ENCODE measurements at places on chromosomes 11 and 22.

DNA sequence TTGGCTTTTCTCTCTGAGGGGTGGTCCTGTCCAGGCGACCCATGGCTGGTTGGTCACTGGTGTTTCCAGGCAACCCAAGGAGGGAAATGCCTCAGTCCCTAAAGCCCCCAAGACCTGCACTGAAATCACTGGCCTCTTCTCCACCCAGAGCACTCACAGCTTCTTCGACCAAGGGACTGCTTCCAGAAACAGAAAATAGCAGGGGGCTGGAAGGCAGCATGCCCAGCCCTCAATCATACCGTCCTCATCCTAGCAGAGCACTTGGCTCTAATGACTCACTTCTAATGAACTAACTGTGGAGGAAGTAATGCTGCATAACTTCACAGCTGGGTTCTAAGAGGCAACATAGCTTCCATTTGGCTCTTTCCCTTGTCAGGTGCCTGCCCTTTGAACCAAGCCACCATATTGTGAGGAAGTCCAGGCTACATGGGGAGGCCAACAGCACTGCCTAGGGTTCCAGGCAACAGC, 27.6 kb downstream of the DKK3 start:
- no peak for DNase-seq

DNA sequence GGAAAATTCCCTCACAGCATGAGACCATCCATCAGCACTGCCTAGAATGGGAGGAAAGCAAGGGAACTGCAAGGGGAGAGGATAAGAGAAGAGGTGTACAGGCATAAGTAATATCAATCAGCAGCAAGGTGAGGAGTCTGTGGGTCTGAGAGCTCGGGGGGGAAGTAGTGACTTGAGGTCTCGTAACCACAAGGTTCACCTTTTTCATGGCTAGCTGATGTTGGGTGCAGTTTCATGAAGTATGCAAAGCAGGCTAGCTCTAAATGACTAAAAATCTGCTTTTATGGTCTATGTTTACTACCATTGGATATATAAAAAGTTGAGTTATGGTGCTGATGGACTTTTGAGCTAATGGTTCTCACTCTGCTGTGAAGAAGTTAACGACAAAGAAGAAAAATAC, 35.8 kb downstream of the OR4C6 start:
- no peak for DNase-seq

DNA sequence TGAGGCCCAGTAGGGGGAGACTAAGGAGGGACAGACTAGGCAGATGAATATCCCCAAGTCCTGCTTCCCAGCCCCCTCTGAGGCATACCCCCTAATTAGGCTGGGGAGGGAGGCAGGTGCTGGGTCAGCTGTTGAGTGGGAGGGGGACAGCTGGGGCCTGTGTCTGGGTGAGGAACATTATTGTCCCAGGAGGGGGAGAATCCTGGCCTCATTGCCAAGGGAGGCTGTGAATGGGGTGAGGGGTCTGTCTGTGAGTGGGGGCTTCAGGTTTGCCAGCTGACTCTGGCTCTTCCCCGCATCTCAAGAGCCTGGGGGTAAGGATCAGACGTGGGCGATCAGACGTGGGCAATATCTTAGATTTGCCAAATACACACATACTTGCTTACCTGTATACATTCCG, 2.1 kb downstream of the INPPL1 start:
- no peak for DNase-seq

DNA sequence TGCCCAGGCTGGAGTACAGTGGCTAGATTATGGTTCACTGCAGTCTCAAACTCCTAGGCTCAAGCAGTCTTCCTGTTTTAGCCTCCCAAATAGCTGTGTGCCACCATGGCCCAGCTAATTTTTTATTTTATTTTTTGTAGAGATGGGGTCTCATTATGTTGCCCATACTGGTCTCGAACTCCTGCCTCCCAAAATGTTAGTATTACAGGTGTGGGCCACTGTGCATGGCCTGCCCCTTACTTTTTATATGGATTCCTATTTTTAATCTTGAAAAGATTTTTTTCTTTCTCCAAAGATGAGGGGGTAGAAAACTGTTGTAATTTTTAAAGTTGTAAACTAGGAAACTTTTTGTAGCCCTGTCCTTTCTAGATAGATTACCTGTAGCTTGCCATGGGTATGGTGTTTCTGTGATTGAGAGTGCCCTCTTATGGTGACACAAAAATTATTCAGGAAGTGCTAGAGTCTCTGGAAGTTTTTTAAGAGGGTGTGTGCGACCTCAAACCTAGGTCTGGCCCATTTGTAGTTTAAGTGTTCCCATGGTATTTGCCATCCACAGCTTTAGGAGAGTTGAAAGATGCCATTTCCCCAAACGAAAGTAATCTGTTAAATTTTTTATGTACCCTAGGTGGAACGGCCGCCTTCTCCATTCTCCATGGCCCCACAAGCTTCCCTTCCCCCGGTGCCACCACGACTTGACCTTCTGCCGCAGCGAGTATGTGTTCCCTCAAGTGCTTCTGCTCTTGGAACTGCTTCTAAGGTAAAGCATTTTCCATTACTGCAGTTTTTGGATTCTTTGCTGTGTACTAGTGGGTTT, 32.4 kb downstream of the MCAM start:
- DNase-seq = no peak

- no peak for DNase-seq
Observed at GRCh38 chr22:46514592-46515207, 22.7 kb downstream of the CELSR1 start.

DNA sequence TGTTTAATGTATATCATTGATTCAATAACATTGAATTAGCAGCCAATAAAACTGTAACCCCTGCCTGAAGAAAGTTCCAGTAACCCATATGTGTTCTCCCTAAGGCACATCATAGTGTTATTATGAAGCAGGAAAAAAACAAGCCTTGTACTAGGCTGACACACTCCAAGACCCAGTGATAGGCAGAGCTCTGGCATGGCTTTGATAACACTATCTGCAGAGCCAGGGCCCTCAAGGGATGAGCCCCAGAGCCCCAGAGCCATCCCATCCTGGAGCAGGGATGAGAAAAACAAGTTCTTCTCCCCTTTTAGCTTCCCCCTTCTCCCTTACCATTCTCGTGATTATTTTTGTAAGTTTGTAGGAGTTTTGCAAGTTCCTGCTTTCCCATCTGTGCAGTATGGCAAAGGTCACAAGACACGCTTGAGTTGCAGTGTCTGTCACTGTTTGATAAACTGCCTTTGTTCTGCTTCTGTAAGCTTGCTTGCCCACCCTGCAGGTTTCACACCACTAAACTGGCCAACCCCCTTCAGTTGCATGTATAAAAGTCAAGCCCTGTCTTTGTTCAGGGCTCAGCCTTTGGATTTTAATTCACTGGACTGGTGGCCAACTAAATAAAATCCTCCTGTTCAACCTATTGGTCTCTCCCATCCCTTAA, 22.3 kb upstream of the GUCY1A2 start:
- no peak for DNase-seq

DNA sequence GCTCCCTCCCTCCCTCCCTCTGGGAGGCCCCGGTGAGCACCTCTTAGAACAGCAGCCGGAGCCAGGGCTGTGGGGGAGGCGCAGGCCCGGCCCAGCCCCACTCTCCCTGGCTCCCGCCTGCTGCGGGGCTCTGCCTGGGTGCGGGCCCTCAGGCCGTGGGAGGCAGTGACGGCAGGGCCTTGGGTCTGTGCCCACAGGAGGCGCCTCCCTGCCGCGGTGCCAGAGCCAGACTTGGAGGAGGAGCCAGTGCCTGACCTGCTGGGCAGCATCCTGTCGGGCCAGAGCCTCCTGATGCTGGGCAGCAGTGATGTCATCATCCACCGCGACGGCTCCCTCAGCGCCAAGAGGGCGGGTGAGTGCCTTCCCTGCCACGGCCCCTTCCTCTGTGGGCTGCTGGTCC, 9.5 kb downstream of the IRF7 start:
- no peak for DNase-seq

GRCh38 chr11:106311531-106312230, 234.2 kb downstream of the AASDHPPT start:
- no peak for DNase-seq

DNA sequence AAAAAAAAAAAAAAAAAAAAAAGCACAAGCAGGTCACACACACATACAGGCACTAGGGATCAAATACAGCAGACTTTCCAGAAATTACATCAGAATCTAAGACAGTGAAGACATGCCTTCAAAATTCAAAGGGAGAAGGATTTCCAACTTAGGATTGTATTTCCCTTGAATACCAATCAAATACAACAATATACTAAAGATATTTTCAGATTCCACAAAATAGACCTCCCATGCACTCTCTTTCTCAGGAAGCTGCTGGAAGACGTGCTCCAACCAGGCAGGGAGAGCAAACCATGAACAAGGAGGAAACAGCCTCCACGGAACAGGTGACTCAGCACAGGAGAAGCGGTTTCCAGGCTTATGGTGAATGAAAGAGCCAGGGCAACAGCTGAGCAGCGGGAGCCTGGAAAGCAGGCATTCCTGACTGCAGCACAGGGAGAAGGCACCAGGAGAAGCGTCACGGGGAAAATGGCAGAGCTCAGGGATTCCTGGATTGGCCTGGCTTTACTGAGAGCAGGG, 32.0 kb downstream of the TMEM184B start:
- DNase-seq = peak; percentile 31

DNA sequence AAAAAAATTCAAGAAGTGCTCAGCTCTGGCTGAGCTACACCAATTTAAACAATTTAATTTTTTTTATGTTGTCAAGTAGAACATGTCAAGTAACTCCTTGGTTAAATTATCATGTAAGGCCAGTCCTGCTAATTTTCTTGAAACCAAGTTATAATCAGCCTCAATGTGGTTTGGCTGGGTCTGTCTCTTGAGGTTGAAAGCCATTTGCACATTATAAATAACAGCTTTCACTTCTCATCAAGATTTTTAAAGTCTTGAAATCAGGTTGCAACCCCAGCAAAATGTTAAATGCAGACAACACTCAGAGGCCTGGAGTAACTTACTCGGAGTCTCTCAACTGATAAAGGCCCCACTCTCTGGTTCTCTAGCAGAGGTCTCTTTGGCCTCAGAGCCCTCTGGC, 324.4 kb downstream of the BRD1 start:
- no peak for DNase-seq

GRCh38 chr11:119295178-119295577, 21.8 kb downstream of the MCAM start:
- DNase-seq = no peak

- DNase-seq = no peak
Observed at GRCh38 chr22:41050883-41051282, 41.5 kb upstream of the EP300 start.

GRCh38 chr11:112017538-112017937, 7.7 kb upstream of the DLAT start:
- no peak for DNase-seq

GRCh38 chr11:96079691-96080090, 155.8 kb upstream of the MTMR2 start:
- DNase-seq = no peak

- DNase-seq = no peak
Observed at GRCh38 chr11:102611291-102611690, 13.8 kb downstream of the MMP20 start.

DNA sequence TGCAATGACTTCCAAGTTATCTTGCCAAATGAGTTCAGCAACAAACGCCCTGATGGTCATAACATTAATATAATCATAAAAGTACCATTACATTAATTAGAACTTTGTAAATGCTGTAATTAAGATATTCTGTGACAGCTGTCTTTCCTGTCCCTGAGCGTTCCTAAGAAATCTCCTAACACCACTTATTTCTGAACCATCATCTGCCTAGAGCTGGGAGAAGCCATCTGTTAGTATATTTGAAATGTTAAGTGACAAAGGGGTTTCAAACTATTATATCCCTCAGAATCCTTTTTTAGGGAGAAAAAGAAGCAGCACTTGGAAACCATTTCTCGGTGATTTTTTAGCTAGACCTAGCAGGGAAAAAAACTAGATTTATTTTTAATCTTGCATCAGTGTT, 657.5 kb downstream of the FAM181B start:
- DNase-seq = no peak

DNA sequence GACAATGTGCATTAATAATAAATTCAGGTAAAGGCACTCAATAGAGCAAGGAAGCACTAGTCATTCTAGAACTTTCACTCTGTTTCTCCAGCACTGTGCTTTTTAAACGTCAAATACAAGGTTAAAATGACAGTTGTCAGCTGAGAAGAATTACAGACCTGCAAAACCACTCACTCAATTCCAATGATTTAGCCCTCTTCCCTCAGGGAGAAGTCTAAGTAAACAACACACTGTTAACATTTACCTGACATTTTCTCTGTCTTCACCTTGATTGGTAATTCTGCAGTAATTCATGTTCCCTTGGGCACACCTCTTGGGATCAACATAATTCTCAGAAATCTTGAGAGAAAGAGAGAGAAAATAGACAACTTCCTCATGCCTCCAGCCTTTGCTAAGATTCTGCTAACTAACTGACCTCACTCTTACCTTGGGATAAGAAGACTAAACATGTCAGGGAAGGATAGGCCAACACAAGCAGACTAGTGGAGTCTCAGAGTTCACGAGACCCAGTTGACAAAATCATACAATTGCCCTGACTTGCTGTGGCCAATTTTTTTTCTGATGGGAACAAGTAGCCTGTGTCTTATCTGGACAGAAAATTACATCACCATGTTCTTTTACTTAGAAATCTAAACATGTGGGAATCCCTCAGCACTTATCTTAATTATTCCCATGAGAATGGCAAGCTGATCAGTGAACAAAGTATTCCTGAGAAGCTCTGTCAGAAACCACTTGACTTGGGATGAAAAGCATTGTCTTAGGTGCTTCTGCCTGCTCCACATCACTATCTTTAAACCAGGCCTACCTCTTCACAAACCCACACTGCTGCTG, 516.8 kb upstream of the FAT3 start:
- no peak for DNase-seq

DNA sequence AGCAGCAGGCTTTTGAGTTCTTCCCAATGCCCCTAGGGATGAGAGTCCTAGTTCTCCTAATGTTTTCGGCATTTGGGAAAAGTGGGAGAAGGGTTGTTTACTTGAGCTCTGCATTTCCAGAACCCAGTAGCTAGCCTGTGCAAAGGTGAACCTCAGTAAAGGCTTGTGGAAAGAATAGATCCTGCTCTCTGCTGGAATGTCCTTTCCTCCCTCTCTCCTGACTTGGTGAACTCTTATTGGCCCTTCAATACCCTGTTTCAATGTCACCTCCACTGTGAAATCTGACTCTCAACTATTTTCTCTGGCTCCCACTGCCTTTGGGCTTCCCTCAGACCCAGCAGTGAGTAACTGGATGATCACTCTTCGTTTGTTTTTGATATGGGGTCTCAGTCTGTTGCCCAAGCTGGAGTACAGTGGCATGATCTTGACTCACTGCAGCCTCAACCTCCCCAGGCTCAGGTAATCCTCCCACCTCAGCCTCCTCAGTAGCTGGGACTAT, 2.4 kb upstream of the UVRAG start:
- no peak for DNase-seq

DNA sequence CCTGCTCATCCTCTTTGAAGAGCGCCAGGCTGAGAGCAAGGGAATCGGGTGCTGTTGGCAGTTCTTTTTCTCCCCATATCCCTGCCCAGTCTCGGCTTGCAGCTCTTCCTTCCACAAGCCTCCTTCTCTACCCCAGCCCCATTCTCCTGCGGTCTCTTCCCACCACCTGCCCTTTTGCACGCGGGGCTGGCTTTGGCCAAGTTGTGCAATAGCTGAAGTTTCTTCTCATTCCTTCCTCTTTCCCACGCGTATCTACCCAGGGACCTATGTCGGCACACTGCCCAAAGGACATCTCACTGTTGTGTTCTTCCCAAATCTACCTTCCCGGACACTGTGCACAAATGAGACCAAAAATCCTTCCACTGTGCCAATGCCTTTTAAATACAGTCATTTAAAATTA, 22.3 kb upstream of the HTR3A start:
- no peak for DNase-seq

Measured in substantia nigra (tissue), 51 donors.